ENCODE measurements at places on chromosomes 6 and 20.

GRCh38 chr20:53839423-53840176 lies 230.8 kb downstream of the BCAS1 start:
- DNase-seq, result no peak

DNA sequence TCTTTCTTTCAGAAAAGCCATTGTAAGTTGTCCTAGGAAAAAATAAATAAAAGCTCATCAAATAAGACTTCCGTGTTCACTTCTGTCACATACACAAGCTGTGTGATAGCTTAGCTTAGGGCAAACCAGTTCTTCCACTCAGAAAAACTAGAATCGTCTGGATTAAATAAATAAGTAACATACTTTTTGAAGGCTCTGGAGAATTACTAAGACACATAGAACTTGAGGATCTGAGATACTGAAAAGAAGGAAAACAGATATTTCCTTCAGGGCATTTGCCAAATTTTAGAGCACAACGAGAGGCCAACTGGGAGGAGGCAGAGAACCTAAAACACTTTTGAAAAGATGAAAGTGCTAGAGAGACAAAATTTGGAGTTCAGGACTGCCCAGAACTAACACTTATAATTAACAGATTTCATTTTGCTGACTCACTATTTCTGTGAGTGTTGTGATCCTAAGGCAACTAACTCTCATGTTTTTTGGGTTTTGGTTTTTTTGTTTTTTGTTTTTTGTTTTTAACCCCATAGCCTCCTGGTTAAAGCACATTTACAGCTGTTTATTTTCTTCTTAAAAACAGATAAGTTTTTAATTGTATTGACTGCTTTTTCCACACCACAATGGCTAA lies 38.7 kb upstream of the THEMIS start:
- no peak for DNase-seq

- no peak for DNase-seq
These were observed 382.6 kb downstream of the SMOC2 start for GRCh38 chr6:168823397-168824212.

GRCh38 chr6:108627692-108628550 lies 67.2 kb downstream of the FOXO3 start:
- DNase-seq, result no peak

GRCh38 chr6:127118298-127119101 lies at the start of gene RSPO3:
RSPO3 (plus strand) TSS chr6:127118671; CDS start chr6:127119193, 522 bp downstream.
- no peak for DNase-seq

- DNase-seq, result no peak
These were observed 21.8 kb upstream of the AMD1 start for GRCh38 chr6:110852773-110853172.

DNA sequence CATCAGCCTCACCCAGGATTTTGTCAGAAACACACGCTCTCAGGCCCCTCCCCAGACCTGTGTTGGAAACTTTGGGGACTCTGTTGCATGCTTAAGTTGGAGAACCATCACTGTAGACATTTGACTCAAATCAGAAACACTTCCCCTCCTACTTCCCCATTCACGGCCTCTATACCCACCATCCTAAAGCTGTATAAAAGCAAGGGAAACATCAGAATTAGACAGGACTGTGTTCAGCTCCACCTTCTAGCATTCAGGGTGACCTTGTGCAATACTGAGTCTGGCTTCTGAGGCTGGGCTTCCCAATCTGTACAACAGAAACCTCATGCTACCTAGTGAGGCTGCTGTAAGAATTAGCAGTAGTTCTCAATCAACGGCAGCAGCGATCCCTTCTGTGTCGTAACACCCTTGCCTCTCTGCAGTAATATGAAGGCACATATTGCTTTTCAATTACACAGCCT lies 252.3 kb downstream of the LY86 start:
- DNase-seq, result no peak

GRCh38 chr6:166630462-166630861 lies 3.4 kb upstream of the RPS6KA2 start:
- no peak for DNase-seq

- DNase-seq, result no peak
These were observed 11.7 kb upstream of the TBC1D7 start for GRCh38 chr6:13339863-13340630.

GRCh38 chr6:52517502-52518278 lies 59.2 kb downstream of the TRAM2 start:
- DNase-seq, result no peak

DNA sequence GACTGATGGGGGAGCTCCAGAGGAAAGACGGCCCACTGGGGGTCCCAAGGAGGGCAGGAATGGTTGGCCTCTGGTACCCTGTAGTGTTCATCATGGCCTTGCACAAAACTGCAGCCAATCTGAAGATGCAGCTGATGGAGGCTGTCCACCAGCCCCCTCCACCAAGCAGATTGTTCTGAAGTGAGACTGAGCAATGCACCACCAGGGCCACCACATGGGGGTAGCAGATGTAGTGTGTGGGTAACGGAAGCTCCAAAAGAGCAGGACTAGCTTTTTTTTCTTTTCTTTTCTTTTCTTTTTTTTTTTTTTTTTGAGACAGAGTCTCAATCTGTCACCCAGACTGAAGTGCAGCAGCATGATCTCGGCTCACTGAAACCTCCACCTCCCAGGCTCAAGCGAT lies 181.0 kb upstream of the MYLIP start:
- no peak for DNase-seq

- DNase-seq, result peak; percentile 91
These were observed 56.5 kb downstream of the CD40 start for GRCh38 chr20:46174469-46175126.

DNA sequence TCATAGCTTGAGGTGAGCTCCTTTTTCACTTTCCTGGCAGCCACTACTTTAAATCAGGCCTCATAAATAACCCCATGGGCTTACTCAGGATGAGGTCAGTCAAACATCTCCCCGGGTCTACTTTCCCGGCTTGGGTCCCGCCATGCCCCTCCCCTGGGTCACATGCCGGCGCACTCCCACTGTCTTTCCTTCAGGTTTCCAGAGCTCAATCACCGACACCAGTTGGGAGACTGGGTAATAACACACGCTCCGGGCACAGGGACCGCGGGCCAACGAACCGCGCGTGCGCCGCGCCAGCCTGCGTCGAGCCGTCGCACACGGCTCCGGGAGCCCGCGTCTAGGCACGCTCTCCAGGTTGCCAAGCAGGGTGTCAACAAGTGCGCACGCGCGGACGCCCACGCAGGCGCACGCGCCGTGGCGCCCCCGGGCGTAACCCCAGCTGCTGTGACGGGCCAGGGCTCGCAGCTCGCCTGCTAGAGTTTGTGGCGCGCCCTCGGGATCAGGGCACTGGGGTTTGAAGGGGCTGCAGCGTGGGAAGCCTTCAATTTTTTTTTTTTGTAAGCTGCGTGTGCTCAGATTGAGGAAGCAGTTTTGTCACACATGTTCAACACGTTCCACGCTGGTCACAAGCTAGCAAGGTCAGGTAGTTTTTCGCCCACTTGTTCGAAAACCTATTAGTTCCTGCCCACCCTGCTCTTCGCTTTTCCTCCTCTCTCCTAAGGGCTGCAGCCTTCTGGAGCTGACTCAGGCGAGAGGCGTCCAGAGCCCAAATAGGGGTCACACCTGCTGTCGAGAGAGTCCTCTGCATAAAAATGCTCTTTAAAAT lies 31.8 kb downstream of the TFAP2B start:
- DNase-seq, result no peak

GRCh38 chr6:130743175-130743574 lies 84.0 kb upstream of the SMLR1 start:
- no peak for DNase-seq

- no peak for DNase-seq
These were observed 55.1 kb upstream of the CEP162 start for GRCh38 chr6:84282550-84282949.

DNA sequence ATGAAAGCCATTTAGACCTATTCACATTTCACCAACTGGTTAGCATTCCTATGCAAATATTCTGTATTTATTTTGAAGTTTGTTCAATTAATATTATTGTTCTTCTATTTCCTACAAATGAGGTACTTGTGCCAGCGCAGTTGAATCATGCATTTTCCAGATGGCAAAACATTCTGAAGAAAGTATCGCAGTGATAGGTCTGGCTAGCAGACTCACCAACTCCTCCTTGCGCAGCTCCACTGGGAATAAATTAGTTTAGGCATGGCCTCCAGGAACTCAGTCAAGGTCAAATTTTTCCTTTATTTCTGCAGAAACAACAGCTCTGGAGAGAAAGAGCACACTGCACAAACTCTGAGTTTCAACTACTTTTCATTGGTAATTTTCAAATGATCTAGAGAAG lies 437.7 kb downstream of the COL12A1 start:
- DNase-seq, result no peak

GRCh38 chr20:39875492-39876110 lies 813.4 kb downstream of the MAFB start:
- DNase-seq, result no peak

DNA sequence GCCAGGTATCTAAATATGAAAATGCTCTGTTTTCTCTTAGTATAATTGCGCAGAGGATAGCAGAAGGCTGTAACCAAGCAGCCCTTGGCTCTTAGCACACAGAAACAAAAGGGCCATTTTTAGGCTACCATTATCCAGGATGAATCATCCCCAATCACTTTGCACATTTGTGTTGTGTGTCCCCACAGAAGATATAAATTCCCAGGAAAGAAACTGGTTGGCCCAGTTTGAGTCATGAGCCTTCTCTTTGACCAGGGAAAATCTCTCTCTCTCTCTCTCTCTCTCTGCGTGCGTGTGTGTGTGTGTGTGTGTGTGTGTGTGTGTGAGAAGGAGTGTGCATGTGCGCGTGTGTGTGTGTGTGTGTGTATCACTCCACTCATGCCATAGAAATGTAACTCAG lies 178.5 kb downstream of the FRK start:
- DNase-seq, result no peak

DNA sequence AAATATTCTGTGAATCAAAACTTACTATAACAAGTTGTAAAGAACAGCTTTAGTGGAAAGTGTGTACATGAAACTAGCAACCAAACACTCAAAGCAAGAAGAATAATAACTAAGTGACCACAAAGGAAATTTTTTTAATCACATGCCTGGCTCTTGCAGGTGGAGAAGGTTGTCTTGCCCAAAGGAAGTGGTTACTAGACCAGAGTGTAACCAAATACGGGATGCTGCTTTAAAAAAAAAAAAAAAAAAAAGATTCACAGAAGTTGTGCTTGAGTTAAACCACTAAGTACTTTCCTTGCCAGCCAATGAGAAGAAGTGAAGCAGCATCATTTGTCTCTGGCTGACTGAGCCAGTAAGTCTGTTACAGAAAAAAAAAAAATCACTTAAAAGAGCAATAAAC lies 19.1 kb upstream of the HLA-DQB1 start:
- peak; percentile 22 for DNase-seq

- DNase-seq, result no peak
These were observed 112.2 kb downstream of the OGFRL1 start for GRCh38 chr6:71400852-71401251.

DNA sequence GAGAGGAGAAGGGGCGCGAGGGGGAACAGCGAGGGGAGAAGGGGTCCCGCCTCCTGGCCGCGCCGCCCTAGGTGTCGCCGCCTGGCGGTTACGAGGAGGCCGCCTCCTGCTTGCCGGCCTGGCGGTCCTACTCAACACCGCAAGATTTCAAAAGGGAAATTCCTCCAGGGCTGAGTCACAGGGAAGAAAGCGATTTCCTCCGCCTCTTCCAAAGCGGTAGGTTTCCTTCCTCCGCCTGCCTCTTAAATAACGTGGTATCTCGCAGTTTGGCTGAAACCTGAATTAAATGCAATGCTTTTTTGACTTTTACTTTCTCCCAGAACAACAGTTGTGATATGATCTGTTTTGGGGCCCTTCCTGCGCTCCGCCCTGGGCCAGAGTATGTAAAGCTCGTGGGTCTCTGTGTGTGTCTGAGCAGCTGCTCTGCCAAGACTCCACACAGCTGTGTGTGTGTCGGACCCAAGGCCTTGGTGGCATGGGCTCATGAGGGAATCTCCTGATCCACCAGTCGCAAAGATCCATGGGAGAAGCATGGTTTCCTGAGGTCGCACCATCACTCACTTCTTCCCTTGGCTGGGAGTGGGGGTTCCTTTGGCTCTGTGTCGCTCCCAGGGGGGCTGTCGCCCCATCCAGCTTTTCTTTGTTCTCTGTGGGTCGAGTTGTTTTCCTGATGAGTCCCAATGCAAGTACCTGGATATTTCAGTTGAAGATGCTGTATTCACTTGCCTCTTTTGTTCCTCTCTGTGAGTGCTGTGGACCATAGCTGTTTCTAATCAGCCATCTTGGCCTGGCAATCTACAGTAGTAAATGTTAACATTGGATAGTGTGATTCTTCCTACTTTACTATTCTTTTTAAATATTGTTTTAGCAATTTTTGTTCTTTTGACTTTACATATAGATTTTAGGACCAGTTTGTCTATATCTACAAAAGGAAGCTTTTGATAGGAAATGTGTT lies 31.6 kb upstream of the NOTCH4 start:
- no peak for DNase-seq

DNA sequence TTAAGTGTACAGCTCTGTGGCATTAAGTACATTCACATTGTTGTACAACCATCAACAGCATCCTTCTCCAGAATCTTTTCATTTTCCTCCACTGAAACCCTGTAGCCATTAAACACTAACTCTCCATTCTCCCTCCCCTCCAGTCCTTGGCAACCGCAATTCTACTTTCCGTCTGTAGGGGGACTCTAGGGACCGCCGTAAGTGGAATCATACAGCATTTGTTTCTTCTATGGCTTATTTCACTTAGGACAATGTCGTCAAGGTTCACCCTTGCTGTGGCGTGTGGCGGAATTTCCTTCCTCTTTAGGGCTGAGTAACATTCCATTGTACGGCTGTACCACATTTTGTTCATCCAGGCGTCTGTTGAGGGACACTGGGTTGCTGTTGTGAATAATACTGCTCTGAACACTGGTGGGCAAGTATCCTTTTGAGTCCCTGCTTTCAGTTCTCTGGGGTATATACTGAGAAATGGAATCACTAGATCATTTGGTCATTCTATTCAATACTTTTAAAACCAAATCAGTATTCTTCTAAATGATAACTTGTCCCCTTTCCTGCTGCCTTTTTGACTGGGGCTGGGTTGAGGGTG lies 50.7 kb downstream of the PPP1R3G start:
- no peak for DNase-seq

- DNase-seq, result no peak
These were observed 187.8 kb downstream of the ANKRD60 start for GRCh38 chr20:58040447-58041290.

DNA sequence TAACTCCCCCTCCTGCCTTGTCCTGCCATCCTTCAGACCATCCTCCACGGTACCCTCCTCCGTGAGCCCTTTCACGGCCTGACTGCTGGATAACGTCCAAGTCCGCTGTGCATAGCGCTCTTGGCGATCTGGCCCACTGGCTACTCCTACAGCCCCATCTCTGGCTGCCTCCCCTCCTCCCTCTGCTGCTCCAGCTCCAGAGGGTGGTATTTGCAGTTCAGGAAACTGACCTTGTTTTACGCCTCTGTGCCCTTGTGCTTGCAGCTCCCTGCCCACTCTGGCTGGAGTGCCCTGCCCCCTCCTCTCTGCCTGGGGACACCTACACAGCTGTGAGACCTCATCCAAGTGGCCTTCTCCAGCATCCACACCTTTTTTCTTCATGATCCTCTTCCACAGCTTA lies 6.5 kb upstream of the RREB1 start:
- no peak for DNase-seq

GRCh38 chr6:47476781-47477496 lies 650 bp upstream of the CD2AP start:
- DNase-seq, result no peak

Data from GM19239 (cell line).